ENCODE measurements at places on chromosomes 2 and 18.

- peak; percentile 24 for DNase-seq
Measured at GRCh38 chr2:147623328-147623727, 221.5 kb upstream of the ACVR2A start.

DNA sequence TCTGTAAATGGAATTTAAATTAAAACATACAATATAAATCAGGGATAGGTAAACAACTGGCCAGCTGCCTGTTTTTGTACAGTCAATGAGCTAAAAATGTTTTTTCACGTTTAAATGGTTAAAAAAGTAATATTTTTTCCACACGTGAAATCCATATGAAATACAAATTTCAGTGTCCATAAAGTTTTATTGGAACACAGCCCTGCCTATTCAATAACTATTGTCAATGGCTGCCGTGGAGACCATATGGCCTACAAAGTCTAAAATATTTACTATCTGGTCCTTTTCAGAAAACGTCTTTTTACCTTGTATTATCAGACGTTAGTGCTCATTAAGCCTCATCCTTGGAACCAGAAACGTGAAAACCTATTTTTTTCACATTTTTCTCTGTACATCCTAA, 1.3 kb downstream of the TMEM17 start:
- peak; percentile 9 for DNase-seq

DNA sequence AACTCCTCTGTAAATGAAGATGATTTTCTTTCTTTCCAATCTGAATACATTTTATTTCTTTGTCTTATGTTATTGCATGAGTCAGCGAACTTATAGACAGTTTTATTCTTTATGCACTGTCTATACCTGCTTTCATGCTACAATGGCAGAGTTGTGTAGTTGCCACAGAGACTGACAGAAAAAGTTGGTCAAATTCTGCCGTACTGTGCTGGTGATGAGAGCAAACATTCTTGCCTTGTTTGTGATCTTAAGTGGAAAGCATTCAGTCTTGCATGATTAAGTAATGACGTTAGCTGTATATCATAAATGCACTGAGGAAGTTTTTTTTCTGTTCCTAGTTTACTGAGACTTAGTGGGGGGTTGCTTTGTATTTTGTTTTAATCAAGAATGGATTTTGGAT, 32.9 kb downstream of the ZC3H15 start:
- DNase-seq, result no peak

DNA sequence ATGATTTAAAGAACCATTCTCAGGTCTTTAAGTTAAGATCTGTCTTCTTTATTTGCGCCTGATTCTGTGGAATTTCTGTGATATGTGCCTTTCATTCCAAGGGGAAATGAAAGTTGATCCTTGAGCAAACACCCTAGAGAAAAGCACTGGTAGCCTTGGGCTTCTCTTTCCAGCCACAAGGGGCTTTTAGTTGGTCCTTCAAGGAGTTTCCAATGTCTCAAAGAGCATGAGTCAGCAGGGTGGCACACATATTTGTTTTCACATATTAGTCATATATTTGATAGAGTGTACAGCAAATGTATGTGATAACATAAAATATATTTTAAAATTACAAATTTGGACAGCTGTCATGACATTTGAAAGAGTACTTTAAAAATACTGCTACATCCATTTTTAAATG, 339.5 kb downstream of the TXNL1 start:
- DNase-seq, result peak; percentile 38

GRCh38 chr18:3648641-3649040, 198.7 kb downstream of the TGIF1 start:
- DNase-seq, result no peak

Data from hematopoietic multipotent progenitor cell treated with erythropoietin and hydrocortisone succinate and interleukin-3 and kit ligand, for 4 days (in vitro differentiated cells).